ENCODE measurements at places on chromosomes 16 and 17. TPM values are rescaled to one million over a fixed set of nuclear protein-coding genes. Genes with fewer than 3 reads are reported as not detected.

The EPN3 gene
- not detected for total RNA-seq

The C16orf89 gene
- 2.1 TPM for total RNA-seq

The FOXJ1 gene
- total RNA-seq = not detected

The CD7 gene
- 5.7 TPM for total RNA-seq

DNA sequence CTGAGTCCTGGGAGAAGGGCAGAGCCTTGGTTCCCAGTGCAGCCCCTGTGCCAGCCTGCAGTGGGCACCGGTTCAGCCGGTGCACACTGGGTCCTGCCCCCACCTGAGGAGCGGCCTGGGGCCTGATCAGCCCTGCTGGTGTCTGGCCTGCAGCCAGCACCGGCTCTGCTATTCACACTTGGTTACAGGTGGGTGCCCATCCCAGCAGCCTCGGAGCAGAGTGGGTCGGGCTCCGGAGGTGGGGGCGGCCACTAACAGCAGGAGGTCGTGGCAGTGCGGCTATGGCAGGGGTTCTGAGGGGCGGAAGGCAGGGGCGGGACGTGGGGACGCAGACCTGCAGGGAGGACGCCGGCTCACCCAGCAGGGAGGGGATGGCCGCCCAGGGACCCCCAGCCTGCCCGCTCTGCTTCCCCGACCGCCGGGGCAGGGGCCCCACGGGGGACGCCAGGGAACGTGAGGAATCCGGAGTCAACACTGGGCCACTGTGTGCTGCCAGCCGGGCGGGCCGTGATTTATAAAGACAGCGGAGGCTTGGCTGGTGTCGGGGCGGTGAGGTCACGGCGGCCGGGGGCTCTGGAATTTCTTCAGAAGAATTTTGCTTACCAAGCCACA lies 20.3 kb downstream of the METRNL start:
- peak overlapping the region; percentile 42 for H3K27ac ChIP-seq
- peaks cover 8% of the 10 kb centered on the region for H3K27me3 ChIP-seq
- DNase-seq = no peak
- peaks cover 23% of the 10 kb centered on the region for H3K36me3 ChIP-seq

DNA sequence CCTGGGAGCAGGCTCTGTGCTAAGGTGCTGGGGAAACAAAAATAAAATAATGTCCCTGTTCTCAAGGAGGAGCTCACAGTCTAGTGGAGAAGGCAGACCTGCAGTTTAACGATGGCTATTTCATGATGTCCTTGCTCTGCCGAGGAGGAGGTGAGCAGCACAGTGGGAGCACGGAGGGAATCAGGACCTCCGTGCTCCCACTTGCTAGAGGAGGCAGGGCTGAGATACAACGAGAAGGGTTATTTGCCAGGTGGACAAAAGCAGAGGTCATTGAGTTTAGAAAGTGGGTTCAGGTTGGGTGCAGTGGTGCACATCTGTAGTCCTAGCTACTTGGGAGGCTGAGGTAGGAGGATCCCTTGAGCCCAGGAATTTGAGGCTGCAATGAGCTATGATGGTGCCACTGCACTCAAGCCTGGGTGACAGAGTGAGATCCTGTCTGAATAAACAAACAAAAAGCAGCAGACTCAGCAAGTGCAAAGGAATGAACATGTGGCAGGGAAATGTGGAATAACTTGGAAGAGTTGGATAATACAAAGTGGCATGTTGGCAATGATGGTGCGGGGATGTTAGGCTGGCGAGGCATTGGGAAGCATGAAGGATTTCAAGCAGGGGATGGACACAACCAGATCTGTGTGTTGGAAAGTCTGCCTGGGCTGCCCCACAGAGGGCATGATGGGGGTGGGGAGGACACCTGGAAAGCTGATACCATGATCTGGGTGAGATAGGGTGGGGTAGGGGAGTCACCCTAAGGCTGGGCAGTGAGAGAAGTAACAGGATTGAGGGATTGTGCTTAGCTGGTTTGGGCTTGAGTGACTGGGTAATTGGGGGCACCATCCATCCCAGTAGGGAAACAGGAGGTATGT lies 12.8 kb upstream of the TNS4 start:
- H3K36me3 ChIP-seq = no peaks in the 10 kb centered on the region
- peaks cover 7% of the 10 kb centered on the region for H3K4me1 ChIP-seq
- no peak overlapping the region for H3K27ac ChIP-seq
- no peaks in the 10 kb centered on the region for H3K27me3 ChIP-seq

DNA sequence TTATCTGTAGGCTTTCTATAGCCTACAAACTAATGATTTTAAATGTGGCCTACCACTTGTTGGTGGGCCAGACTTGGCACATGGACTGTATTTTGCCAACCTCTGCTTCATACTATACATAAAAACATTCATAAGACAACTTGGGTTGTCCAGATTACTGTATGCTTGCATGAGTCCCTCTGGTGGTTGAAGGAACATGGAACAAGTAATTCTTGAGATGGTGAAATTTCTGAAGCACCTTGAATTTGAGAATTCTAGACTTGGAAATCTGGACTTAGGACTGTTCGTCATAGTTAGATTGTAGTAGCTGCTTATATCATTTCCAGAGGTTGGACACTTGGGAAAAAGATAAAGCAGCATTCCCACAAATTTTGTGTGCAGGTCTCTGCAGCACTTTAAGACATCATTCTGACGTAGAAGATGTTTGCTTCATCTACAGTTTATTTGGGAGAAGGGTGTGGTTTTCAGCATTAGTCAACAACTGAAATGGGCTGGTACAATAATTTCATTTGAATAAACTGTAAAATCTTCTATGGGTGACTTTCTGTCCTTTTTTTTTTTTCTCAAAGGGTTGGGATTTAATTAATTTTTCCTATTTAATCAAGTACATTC lies 31.2 kb downstream of the NFATC3 start:
- no peak overlapping the region for H3K27ac ChIP-seq
- no peak overlapping the region for H3K4me3 ChIP-seq
- H3K36me3 ChIP-seq = no peaks in the 10 kb centered on the region
- no peak for DNase-seq

DNA sequence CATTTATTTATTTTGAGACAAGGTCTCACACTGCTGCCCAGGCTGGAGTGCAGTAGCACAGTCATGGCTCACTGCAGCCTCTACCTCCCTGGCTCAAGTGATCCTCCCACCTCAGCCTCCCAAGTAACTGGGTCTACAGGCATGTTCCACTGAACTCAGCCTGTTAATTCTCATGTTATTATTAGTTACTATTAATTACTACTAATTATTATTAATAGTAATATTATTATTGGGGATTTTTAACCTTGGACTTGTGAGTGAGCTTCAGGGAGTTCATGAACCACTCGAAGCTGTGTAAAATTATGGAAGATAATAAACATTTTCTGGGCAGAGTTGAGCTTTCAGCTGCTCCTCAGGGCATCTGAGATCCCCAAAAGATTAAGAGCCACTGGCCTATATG lies 4.6 kb upstream of the STAC2 start:
- DNase-seq = no peak
- no peak overlapping the region for H3K4me3 ChIP-seq
- no peak overlapping the region for H3K27ac ChIP-seq
- peaks cover 99% of the 10 kb centered on the region for H3K27me3 ChIP-seq
- H3K36me3 ChIP-seq = no peaks in the 10 kb centered on the region

- no peaks in the 10 kb centered on the region for H3K27me3 ChIP-seq
- DNase-seq = no peak
- H3K36me3 ChIP-seq = no peaks in the 10 kb centered on the region
- H3K4me3 ChIP-seq = no peak overlapping the region
- H3K4me1 ChIP-seq = peaks cover 34% of the 10 kb centered on the region
Observed at GRCh38 chr17:30952638-30953393, 18.0 kb upstream of the RNF135 start.

GRCh38 chr16:78609402-78610274 lies 510.2 kb downstream of the WWOX start:
- H3K4me1 ChIP-seq = peaks cover 28% of the 10 kb centered on the region
- no peak for DNase-seq
- no peak overlapping the region for H3K27ac ChIP-seq
- no peaks in the 10 kb centered on the region for H3K36me3 ChIP-seq

GRCh38 chr16:2515180-2515851 lies 1.6 kb downstream of the ATP6V0C start:
- peak overlapping the region; percentile 83 for H3K4me3 ChIP-seq
- no peaks in the 10 kb centered on the region for H3K27me3 ChIP-seq
- H3K27ac ChIP-seq = peak overlapping the region; percentile 99
- H3K4me1 ChIP-seq = peaks cover 81% of the 10 kb centered on the region
- peaks cover 9% of the 10 kb centered on the region for H3K36me3 ChIP-seq
